ENCODE measurements at places on chromosomes 4 and X.

DNA sequence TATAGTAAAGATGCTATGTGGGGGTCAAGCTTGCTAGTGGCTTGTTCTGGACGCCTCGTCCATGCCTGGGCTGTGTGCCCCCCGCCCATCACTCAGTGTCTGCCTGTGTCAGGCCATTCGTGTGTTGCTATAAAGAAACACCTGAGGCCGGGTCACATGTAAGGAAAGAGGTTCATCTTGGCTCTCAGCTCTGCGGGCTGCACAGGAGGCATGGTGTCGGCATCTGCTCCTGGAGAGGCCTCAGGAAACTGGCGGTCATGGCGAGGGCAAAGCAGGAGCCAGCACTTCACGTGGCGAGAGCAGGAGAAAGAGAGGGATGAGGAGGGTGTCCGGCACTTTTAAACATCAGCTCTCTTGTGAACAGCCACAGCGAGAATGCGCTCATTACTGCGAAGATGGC, 25.2 kb downstream of the PIGG start:
- DNase-seq: no peak

DNA sequence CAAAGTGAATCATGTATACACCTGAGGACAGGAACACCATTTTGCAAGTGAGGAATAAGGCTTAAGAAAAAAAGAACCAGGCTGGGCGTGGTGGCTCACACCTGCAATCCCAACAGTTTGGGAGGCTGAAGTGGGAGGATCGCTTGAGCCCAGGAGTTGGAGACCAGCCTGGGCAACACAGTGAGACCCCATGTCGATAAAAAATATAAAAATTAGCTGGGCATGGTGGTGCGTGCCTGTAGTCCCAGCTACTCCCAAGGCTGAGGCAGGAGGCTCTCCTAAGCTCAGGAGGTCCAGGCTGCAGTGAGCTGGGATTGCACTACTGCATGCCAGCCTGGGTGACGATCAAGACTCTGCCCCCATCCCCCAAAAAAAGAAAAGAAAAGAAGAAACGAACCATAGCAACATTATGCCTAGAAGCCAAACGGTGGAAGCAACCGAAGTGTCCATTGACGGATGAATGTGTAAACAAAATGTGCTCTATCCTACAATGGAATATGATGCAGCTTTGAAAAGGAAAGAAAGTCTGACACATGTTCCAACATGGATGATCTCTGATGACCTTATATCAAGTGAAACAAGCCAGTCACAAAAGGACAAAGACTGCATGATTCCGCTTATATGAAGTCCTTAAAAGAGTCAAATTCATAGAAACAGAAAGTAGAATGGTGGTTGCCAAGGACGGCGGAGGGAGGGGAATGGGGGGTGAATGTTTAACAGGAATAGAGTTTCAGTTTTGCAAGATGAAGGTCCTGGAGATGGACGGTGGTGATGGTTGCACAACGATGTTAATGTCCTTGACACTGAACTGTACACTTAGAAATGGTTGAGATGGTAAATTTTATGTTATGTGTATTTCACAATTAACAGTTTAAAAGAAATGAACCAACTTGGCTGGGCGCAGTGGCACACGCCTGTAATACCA, 8.6 kb upstream of the KIAA0232 start:
- no peak for DNase-seq

GRCh38 chrX:9252182-9252581, 212.7 kb upstream of the TBL1X start:
- no peak for DNase-seq

DNA sequence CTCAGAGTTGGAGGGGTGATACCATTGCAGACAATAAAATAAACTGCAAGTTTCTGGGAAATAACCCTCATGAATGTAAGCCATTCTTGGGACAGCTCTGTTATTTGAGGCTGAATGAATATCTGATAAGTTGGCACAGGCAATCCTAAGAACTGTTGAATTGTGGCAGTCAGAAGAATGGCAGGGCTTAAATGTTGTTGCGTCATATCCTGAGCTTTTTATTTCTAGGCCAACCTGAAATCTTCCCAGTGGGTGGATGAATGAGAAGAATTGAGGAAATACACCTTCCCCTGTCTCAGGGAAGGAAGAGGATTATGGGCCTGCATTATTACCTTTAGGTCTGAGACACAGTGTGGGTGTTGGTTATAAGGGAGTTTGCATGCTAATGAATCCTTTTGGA, 64.4 kb upstream of the C4orf54 start:
- DNase-seq: no peak

- DNase-seq: no peak
These were observed 4.4 kb upstream of the ZFP92 start for GRCh38 chrX:153406903-153407302.

DNA sequence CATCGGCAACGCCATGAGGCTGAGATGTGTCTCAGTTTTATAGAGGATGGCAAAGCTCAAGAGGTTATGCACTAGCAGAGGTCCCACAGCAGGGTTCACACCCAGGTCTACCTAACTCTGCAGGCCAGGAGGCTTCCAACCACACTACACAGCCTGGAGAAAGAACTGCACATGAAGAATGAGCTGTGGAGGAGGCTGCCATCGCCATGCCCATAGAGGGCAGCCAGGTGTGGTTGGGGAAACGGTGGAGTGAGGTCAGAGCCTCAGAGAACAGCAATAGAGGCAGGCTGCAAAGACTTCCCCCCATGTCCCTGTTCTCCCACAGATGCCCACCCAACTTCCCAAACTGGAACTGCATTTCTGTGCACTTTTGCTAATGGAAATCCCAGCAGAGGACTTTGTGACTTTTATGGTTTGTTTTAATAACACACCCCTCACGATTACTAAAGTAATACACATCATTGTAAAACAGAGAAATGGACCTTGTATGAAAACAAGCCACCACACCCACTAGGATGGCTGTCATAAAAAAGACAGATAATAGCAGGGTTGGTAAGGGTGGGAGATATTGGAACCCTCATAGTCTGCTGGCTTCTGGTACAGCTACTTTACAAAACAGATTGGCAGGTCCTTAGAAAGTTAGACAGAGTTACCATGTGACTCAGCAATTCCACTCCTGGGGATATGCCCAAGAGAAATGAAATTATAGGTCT, 58.9 kb upstream of the PROM1 start:
- DNase-seq: no peak

- no peak for DNase-seq
These were observed 577 bp upstream of the YIPF7 start for GRCh38 chr4:44652002-44652401.

GRCh38 chr4:186082221-186082620, 13.3 kb downstream of the TLR3 start:
- no peak for DNase-seq

DNA sequence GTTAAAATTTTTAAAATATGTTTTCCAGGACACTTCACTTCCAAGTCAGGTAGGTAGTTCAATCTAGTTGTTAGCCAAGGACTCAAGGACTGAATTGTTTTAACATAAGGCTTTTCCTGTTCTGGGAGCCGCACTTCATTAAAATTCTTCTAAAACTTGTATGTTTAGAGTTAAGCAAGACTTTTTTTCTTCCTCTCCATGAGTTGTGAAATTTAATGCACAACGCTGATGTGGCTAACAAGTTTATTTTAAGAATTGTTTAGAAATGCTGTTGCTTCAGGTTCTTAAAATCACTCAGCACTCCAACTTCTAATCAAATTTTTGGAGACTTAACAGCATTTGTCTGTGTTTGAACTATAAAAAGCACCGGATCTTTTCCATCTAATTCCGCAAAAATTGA, 49.7 kb downstream of the XIAP start:
- no peak for DNase-seq

- no peak for DNase-seq
These were observed 57.7 kb upstream of the PASD1 start for GRCh38 chrX:151505796-151506195.

- no peak for DNase-seq
These were observed 2023.0 kb upstream of the AGA start for GRCh38 chr4:179465131-179465797.

DNA sequence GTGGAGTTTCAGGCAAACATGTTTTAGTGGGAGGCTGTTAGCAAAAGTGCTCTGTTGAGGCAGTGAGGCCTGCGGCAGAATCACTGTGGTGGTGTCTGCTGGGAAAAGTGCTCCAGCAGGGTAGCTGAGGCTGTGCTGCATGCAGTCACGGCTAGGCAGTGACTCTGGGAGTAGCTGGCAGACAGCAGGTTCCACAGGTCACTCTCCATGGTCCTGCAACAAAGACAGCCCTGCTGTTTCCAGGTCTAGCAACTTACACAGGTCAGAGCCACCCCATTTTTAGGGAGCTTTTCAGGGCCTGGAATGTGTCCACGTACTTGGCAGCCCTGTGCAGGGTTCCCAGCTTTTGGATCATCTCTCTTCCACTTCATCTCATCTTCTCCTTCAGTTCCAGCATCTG, 184.3 kb downstream of the NAA11 start:
- DNase-seq: no peak

GRCh38 chr4:6761649-6762615, 20.6 kb upstream of the KIAA0232 start:
- DNase-seq: no peak

DNA sequence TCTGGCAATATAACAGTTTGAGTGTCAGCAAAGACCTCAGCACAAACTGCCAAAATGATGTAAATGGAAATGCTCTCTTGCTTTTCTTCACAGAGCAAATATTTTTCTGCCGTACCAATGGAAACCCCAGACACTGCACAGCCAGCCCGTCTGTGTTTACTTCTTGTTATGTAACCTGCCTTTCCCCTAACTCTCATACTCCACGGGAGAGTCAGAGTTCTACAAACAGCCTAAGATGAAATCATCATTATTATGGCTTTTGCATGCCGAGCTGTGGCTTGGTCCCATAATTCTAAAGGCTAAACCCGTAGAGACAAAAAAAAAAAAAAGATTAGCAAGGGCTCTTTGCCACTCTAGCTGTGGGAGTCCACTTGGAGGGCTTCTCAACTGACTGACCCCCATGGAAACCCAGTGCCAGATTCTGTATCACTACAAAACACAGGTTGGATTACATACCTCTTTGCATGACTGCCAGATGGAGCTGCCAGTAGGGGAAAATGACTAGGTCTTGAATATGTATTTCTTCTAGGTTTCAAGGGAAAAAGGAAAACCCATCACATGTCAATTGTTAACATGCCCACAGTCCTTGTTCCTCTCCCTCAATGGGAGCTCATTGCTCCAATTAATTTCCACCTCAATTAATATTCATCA, 197.2 kb upstream of the CNKSR2 start:
- DNase-seq: no peak

GRCh38 chrX:11577603-11578002, 88.1 kb downstream of the ARHGAP6 start:
- no peak for DNase-seq

- DNase-seq: no peak
These were observed 12.9 kb downstream of the CCNI start for GRCh38 chr4:77062856-77063255.

DNA sequence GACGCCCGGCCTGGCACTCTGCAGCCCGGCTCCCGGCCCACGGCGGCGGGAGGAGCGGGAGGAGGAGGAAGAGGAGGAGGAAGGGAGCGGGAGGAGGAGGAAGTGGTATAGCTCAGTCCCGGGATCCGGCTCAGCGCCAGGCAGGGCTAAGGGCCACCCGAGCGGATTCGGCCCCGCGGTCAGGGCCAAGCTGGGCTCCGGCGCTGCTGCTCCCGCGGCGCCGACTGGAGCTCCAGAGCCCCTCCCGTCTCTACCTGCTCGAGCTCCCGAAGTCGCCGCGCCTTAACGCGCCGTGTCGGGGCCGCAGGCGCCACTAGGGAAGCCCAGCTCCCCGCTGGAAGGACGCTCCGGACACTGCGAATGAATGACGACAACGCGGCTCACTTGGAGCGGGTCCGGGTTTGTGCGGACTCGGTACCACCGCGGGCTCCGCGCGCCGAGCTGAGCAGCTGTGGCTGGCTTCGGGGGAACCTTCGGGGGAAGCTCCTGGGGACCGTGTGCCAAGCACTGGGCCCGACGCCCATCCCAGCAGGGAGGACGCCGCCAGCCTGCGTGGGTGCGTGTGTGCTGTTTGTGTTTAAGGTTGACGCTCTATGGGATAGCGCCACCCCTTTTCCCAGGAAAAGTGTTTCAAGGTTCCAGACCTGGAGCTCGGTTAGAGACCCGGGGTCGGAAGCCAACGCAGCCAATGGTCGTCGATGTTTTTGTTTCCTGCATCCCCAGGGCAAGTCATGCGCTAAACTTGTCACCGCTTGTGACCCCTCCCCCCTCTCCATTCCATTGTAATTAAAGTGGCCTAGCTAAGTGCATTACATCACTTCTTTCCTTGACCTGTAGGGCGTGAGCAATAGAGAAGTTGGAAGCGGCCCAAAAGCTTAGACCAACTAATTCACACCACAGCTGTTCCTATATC, at the start of gene TBC1D9:
TSS of gene TBC1D9 (minus strand) at position 67 of the 913 bp plus-strand sequence. CDS start 340 bp downstream, outside the sequence.
- DNase-seq: no peak

GRCh38 chr4:7778510-7779431, 160.9 kb downstream of the AFAP1 start:
- no peak for DNase-seq

DNA sequence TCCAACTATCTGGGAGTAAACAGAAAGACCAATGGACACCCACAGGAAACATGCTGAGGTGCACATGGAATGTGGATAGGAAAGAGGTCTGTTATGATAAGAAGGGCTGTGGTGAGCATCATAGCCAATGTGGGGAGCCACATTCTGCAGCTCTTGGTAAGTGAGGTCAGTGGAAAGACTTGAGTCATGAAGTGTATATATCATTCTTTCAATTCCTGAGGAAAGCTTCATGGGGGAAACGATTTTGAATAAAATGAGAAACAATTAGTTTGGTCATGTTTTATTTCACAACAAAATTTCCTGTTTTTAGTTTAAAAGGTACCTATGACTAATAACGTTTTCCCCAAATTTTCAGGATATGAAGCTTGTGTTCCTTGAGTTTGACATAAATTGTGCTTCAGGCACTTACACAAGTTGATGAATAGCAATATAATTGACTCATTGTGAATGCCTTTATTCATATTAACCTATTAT, 41.4 kb upstream of the RASSF6 start:
- no peak for DNase-seq

DNA sequence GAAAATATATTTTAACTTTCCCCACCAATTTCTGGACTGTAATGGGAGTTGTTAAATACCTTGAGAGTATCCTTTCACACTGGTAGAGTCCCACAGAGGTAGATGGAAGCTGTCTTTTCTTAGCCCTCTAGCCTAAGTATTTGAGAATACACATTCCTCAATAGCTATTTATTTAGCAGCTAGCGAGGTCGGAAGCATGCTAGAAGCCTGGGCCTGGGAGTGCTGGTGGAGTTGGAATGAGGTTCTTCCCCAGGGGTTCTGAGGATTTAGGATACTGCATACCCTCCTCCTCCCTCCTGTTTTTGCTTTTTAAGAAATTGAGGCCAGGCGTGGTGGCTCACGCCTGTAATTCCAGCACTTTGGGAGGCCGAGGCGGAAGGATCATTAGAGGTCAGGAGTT, 999 bp upstream of the KLHL15 start:
- no peak for DNase-seq

GRCh38 chr4:154049457-154050181, 260.7 kb upstream of the SFRP2 start:
- no peak for DNase-seq

GRCh38 chr4:150972592-150972991, 42.5 kb downstream of the LRBA start:
- DNase-seq: no peak

DNA sequence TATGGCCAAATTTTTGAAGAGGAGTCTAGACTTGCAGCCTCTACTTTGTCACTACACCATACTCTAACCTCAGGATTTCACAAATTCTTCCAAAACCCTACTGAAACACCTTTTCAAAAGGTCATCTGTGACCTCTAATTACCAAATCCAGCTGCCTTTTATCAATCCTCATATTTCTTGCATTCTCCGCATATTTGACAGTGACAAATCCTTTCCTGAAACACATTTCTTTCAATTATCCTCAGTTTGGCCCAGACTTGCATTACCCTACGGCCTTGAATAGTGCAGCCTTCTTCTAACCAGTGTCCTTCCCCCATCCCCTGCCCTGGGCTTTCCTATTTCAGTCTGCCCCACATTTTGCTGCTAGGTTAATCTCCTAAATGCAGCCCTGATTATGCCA, 25.5 kb downstream of the MID2 start:
- no peak for DNase-seq
